ENCODE measurements at places on chromosomes 11 and 22.
A peak's percentile ranks its signal among the peaks of the same experiment; 100 is the strongest.

DNA sequence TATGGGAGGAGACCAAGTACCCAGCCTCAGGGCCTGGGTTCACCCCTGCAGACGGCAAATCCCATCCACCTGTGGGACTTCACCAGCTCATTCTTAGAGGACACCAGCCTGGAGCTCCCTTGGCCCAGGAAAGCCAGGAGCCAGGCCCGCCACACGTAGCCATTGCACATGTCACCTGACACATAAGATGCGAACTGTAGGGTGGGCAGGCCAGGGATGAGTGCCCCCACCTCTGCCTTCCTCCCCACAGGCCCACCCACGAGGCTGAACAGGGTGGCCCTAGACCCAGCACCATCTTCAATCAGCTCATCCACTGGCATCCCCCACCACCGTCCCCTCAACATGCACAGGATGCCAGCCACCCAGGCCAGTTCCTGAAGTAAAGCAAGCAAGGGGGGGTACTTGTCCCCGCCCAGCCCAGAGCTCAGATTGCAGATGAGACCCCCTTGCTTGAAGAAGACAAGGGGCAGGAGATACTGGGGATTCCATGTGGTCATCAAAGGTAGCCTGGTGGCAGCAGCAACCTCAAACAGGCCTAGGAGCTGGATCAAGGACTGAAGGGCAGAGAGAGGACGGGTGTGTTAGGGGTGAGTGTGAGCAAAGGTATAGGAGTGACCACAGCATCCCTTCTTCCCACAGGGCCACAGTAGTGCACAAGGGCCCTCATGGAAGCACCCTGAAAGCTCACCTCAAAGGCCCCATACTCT, 45.6 kb downstream of the IGLL5 start:
- no peak for DNase-seq

GRCh38 chr11:16778876-16779275, 40.4 kb downstream of the C11orf58 start:
- DNase-seq = no peak

- no peak for DNase-seq
These were observed 3.8 kb downstream of the OR10S1 start for GRCh38 chr11:123973816-123974215.

GRCh38 chr11:70772950-70773349, 374.6 kb downstream of the CTTN start:
- DNase-seq = no peak

GRCh38 chr22:43293259-43293654, 49.9 kb downstream of the SCUBE1 start:
- DNase-seq = no peak

DNA sequence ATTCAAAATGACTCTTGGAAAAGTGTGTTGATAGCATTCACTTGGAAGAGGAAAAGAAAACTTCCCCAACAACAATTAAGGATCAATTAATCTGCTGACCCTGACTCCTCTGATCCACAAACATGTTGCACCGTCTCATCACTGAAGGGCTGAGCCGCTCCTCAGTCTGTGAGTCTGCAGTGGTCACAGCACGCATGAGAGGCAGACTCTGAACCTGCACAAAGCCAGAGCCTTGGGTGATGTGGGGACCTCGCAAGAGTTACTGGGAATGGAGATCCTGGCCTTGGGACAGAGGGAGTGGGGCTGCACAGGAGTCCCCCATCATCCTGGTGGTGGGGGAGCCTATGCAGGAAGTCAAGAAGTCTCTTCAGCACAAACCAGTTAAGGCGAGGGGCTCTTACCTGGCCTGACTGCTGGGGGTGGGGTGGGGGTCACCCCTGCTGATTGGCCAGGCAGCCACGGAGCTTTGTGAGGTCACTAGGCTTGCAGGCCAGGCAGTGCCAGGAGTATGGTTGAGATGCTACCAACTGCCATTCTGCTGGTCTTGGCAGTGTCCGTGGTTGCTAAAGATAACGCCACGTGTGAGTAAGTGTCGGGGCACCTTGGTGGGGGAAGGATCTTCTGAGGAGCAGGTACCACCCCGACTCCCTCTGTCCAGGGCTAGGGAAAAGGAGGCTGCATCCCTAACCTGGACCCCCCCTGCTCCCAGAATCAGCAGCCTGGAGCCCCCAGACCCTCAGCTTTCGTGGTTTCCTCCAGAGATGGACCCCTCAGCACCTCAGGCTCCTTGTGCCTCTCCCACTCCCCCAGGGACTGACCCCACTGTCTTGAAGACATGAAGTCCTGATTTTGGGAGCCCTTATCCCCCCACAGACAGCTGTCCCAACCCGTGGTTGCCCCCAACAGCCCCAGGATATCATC, at the start of gene ACR:
Gene ACR, plus strand, starts transcription at position 477 of the 921 bp plus-strand sequence. Its CDS starts 32 bp downstream, at position 509.
- no peak for DNase-seq

DNA sequence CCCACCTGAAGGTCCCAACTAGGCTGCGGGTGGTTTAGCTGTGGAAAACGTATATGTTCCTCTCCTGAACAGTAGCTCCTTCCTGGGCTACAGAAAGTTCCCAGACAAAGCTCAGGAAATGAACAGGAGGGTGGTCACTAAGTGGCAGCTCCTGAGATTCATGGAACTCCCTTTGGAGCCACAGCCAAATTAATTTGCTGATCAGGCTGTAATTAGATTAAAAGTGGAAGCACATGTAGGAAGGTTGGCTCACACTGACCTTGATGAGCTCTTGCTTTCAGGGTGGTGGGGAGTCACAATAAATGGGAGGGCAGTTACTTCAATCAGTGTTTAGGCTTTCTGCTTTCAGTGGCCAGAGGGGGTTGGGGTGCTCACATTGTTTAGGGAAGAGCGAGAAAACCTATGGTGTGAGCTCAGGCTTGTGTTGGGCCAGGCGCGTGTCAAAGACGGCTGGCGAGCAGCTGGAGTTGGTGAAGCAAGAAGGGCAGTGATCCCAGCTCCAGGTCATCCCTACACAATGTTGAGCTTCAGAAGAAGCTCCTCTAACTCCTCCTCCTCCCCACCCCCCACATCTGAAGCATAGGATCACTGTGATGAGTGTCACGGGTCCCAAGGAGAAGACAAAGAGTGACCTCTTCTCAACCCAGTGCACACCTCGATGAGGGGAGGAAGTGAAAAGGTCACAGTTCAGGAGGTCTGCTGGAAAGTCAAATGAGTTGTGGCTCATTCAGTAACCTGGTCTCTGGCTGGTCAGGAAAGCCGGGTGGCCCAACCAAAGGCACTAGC, 42.5 kb downstream of the CLPB start:
- no peak for DNase-seq

DNA sequence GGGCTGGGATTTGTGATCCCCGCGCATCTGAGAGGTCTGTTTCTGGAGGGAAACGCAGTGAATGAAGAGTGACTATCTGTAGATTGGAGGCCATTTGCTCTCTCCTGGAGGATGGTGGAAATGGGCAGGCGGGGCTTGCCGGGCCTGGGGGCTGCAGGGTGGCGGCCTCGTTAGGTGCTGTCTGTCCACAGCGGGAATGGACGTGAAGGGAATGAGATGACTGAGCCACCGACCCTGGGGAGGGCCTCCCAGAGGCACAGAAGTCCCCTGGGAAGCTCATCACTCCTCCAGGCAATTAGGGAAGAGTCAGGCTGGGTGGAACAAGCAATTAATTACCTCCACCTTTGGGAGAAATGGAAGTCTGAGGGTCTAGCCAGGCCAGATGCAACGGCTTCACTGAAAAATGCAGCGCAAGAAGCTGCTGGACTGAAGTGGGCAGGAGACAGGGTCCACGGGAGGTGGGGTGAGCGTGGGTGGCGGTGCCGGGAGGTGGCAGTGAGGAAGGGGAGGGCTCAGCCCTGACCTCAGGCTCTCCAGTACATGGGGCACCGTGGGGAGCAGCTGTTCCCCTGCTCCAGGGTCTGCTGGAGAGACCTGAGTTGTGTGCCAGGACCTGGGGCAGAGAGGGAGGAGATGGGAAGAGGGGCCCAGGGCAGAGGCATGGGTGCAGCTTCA, 524.5 kb downstream of the BRD1 start:
- DNase-seq = peak; percentile 25

DNA sequence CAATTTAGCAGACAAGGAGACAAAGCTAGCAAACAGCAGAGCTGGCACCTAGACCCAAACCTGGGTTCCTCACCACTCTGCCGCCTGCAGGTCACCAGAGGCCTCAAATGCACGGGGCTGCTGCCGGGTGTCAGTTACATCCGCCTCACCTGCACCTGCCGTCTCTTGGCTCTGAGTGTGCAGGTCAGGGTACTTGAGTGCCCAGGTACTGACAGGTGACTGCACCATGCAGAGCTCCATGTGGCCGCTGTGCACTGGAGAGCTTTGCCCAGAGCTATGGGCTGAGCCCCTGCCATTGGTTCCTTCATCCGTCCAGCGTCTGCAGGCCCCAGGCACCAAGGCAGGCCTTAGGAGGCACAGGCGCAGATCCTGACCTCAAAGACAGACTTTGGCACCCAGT, 35.0 kb downstream of the PDGFB start:
- DNase-seq = no peak

- DNase-seq = no peak
These were observed 330.6 kb upstream of the ZC3H12C start for GRCh38 chr11:109762546-109762945.

DNA sequence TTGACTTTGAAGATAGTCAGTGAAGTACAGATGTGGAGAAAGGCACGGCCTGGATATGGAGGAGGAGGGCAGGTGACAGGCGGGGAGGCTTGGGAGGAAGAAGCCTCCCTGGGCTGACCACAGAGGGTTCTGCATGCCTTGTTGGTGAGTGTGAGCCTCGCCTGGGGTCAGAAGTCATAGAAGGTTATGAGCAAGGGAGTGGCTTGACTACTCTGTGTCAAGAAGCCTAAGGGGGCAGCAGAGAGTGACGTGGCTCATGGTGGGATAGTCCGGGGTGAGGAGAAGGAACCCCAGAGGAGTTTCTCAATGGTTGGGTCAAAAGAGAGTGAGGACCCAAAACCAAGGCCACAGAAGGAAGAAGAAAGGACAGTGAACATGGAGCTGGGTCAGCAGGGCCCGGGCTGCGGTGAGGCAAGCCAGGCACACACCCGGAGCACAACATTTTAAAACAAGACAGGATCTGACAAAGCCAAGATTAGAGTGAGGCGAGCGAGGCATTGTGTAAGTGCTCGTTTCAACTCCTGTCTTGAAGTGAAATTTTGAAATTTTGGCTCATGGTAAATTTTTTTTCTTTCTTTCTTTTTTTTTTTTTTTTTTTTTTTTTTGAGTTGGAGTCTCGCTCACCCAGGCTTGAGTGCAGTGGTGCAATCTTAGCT, 31.9 kb downstream of the PDGFB start:
- DNase-seq = peak; percentile 45

DNA sequence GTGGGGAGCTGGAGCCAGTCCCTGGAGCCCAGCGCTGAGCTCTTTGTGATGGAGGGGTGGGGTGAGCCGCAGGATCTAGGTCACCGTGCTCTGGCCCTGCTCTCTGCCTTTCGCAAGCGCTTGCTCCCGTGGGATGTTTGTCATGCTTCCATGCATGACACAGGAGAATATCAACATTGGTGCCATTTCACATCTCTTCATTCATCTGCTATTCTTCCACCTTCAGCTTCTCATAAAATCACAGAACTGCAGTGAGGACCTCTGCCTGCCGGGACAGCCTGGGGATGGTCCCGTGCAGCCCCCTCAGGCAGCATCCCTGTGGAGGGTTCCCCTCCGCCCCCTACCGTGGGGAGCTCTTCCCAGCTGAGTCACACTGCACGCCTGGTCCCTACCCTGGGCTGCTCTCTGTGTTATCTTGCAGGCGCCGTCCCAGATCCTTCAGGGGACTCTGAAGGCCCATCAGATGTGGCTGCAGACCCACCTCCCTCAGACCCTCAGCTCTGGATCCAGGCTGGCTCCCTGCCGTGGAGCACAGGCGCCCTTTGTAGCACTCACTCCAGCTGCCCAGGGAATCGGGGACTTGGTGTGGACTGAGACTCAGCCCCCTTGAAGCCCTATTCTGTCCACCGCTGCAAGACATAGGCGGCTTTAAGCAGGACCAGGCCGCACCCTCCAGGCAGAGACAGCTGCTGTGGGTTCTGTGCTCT, 5.1 kb upstream of the SEPTIN5 start:
- peak; percentile 24 for DNase-seq

GRCh38 chr11:2400762-2401435, 349 bp downstream of the TSSC4 start:
- no peak for DNase-seq

- DNase-seq = no peak
These were observed 8.2 kb upstream of the CCDC88B start for GRCh38 chr11:64331569-64332371.

DNA sequence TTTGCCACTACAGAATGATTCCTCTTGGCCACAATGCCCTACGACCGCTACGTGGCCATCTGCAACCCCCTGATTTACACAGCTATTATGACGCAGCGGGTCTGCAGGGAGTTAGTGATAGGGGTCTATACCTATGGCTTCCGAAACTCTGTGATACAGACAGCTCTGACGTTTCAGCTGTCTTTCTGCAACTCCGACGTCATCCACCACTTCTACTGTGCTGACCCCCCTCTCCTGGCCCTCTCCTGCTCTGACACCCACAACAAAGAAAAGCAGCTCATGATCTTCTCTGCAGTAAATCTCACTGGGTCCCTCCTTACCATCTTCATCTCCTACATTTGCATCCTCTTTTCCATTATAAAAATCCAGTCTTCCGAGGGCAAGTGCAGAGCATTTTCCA, 52.3 kb upstream of the OR5P2 start:
- no peak for DNase-seq

GRCh38 chr22:50701076-50701419, 28.4 kb downstream of the SHANK3 start:
- no peak for DNase-seq

- DNase-seq = no peak
These were observed 37.0 kb upstream of the HEPHL1 start for GRCh38 chr11:93984196-93984567.

DNA sequence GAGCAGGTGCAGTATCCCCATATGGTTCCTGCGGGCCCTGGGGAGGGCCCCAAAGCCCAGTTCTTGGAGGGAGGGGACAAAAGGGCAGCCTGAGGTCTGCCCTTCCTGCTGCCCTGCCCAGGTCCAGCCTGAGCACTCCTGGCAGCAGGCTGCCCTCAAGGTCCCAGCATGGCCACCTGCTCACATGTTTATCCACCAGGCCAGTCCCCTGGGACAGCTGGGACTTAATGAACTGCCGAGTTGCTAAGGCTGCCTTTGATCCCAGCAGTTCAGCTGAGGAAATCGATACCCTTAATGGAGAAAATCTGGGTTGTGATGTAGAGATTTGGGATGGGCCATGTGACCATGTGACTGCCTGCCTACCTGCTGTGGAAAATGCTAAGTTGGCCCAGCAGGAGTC, 146.2 kb downstream of the TRIM29 start:
- DNase-seq = no peak

GRCh38 chr11:78706551-78706950, 131.9 kb upstream of the NARS2 start:
- no peak for DNase-seq

DNA sequence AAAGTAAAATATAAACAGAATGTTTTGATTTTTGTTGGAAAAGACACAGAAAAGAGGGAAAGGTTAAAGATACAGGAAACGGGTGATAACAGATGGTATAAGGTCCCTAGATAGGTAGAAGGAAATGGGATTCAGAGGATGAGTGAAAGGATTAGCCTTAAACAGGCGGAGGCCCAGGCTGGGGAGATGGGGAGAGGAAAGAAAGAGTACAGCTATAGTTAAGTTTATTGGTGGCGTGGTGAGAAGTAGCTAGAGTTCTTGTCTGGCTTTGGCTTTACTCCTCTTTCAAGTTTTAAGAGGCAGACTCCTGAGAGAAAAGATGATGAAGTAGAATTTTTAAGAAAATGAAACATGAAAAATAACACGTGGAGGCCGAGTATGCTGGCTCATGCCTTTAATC, 13.7 kb downstream of the ZBTB44 start:
- no peak for DNase-seq

Data from kidney (tissue), 22 donors.